NCI-H2171 (cell line): ENCODE measurements at places on chromosomes 7 and 10.

DNA sequence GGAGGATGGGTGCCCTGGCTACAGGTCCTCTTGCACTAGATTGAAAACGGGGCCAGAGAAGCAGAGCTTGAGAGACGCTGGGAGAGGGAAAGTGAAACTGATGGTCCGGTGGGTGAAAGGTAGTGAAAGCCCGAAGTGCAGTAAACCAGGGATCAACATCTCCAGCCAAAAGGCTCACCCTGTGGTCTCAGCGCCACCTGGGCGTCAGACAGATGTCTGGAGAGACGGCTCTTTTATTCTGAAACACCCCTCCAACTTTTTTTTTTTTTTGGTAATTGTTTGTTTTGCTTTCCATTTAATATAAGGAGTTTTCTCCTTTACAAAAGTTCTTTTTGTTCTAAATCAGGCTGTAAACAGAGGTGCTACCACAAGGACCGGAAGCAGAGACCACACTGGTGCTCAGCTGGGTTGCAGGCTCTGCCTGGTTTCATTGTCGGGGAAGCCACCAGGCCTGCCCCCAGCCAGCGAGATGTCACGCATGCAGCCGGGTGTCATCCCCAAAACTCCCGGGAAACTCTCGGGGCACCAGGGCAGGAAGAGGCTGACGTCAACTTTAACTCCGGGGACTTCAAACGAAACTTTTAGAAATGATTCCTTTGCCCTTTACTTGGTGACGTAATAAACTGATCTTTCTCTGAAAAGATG lies 11.2 kb downstream of the IL2RA start:
- DNase-seq, result no peak

DNA sequence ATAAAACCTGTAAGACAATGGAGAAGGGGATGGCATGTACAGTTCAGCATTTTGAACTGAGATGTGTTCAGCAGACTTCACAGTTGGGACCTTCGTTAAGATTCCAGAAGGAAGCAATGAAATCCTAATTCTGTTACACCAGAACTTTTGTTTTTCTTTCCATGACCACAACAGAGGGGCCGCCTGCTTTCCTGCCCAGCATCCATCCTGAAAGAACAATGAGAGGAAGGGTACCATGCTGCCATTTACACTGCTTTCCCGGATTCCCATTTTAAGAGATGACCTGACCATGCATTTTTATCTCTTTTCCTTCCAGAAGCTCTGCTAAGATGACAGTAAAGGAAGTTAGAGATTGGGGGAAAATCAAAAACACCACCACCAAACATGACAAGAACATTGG lies 92.7 kb downstream of the PIP4K2A start:
- no peak for DNase-seq

- no peak for DNase-seq
Measured at GRCh38 chr10:101287997-101288635, 58.9 kb upstream of the LBX1 start.

DNA sequence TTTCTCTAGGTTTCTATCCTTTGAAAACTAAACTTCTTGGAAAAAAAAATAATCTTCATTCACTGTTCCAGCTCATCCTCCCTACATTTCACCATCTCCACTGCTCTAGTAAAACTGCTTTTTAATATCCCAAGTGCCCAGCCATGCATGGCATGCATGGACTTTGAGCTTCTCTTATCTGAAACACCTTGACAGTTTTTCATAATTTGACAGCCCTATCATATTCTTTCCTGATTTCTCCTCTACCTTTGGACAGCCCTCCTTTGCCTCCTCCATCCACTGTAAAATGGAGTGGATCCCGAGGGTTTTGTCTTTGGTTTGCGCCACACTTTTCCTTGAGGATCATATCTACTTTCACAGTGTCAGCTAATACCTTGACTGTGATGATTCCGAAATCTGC lies 212.8 kb downstream of the ANK3 start:
- DNase-seq, result no peak

- DNase-seq, result no peak
Measured at GRCh38 chr7:30851651-30852307, 59.9 kb upstream of the AQP1 start.

GRCh38 chr7:20385126-20385525 lies 54.4 kb downstream of the ITGB8 start:
- no peak for DNase-seq

GRCh38 chr10:34742456-34742855 lies 72.6 kb downstream of the PARD3 start:
- DNase-seq, result no peak

- no peak for DNase-seq
Measured at GRCh38 chr7:117279203-117279602, 43.7 kb downstream of the WNT2 start.

DNA sequence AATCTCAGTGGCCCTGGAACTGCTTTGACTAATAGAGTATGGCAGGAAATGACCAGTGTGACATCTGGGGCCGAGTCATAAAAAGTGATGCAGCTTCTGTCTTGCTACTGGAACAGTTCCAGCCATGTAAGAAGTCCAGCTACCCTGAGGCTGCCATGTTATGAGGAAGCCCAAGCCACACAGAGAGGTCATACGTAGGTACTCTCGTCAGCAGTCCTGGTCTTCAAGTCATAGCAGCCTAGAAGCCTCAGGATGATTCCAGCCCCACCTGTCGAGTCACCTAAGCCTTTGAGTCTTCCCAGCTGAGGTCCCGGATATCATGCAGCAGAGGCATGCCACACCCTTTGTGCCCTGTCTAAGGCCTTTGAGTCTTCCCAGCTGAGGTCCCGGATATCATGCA lies 92.1 kb downstream of the PPP1R3C start:
- DNase-seq, result no peak

DNA sequence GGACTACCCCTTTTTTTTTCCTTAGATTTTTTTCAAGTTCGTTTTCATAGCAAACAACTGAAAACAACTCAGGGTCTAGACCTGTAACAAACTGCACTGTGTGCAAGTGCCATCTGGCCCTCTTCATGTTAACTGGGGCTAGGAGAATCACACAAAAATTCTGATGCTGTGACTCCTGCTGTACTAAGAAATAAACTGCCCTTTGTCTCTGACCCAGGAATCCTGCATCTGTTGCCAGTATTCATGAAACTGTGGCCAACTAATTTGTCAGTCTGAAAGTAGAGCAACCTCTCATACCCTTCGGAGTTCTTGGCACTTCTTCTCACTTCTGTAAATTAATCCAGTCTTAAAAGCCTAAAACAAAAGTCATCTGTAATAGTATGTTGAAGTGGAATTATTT lies 218.4 kb upstream of the PCDH15 start:
- no peak for DNase-seq

GRCh38 chr10:43945094-43945730 lies 296.5 kb upstream of the ZNF32 start:
- DNase-seq, result no peak

DNA sequence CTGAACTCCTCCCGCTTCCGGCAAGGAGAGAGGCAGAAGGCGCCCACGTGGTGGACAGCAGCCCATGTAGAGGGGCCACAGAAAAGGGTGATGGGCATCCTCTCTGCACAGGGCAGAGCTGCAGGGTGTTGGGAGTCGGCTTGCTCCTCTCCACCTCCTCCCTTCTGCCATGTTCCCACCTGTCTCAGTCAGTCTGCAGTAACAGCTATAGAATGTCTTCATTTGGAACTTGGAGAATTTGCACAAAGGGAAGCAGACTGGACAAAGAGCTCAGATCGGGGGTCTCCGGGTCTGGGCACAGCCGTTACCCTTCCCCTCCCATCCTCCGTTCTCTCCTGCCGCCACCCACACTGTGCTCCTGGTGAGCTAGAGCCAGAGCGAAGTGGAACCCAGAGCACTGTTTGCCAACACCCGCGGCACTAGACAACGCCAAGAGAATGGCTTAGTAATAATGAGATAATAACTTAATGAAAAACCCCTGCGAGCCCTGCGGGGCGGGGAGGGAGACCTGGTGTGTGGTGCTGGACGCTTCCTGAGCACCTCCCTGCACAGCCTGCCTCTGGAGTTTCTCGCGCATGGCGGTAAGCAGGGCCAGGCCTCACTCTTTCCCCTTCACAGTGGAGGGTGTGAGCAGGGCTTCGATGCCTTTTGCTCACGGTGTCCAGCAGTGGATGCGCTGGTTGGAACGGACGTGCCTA lies 254.7 kb downstream of the PAXIP1 start:
- no peak for DNase-seq

- no peak for DNase-seq
Measured at GRCh38 chr10:8181496-8182157, 127.1 kb downstream of the GATA3 start.

DNA sequence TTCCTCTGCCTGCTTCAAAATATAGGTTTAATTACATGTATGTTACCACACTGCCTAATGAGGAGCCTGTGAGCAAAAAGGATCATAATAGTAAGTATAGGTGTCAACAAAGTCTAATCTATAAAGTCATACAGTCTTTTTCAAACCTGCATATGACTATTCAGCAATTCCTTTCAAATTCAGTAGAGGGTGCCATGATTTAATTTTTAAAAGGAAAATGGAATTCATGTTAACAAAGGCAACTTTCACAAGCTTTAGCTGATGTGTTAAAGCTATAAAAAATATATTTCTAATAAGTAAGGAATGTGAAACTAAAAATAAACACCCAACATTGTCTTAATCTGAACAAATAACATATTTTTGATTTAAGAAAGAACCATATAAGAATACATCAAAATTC lies 52.1 kb downstream of the MPP7 start:
- DNase-seq, result no peak

DNA sequence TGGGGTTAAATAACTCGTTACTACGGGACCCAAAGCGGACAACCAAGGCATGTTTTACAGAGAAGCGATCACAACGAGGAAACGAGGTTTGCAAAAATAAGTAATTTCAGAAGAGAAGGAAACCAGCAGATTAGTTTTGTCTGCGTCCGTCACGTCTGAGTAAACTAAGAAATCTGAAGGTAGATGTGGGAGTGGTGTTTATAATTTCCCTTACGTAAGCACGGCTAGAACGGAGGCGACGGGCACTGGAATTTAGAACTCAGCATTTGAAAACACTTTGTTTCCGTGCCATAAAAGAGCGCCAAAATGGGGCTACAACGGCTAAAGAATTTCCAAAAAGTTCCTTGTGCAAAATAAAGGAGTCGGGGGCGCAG lies 718 bp upstream of the UMAD1 start:
- DNase-seq, result peak; percentile 41

GRCh38 chr7:155362380-155363145 lies 64.9 kb downstream of the INSIG1 start:
- no peak for DNase-seq

DNA sequence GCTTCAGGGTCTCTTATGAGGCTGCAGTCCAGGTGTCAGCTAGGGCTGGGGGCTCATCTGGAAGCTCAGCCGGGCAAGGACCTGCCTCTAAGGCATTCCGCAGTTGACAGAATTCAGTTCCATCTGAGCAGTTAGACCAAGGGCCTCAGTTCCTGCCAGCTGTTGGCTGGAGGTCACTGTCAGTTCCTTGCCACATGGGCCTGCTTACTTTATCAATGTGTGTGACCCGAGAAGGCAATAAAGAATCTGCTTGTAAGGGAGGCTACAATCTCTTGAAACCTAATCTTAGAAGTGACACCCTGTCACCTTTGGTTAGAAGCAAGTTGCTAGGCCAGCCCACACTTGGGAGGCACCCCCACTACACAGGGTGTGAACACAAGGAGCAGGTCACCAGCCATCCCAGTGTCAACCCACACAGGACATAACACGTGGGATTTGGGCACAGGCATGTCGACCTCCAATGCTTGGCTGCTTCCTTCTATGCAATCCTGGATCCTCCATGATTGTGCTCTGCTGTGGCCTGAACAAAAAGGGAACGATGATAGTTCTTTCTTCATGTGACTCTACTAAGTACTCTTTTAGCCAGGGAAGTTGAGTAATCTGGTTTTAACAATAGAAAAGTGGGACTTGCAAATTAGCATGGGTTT lies 41.8 kb downstream of the MTURN start:
- DNase-seq, result no peak

- DNase-seq, result no peak
Measured at GRCh38 chr10:51047857-51048256, 26.4 kb upstream of the PRKG1 start.

- DNase-seq, result no peak
Measured at GRCh38 chr7:95517870-95518269, 32.1 kb downstream of the ASB4 start.

- DNase-seq, result no peak
Measured at GRCh38 chr10:63699785-63700613, 178.8 kb downstream of the REEP3 start.

DNA sequence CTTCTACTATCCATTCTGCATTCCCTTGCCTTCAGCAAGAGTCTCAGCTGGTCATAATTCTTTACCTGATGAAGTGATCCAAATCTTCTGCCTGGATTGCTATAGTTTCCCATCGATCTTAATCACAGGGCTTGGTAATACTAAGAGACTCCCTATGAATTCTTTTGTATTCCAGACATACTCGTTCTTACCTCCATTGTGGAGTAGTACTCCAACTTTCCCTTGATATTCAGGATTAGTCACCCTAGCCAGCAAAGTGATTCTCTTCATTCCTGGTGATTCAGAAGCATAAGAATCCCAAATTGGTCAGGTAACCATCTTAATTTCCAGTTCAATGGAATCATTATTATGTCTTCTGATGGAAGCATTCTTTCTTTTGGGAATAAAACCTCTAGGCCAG lies 96.7 kb downstream of the TWIST1 start:
- no peak for DNase-seq

GRCh38 chr10:24437302-24437701 lies 228.4 kb downstream of the KIAA1217 start:
- no peak for DNase-seq

DNA sequence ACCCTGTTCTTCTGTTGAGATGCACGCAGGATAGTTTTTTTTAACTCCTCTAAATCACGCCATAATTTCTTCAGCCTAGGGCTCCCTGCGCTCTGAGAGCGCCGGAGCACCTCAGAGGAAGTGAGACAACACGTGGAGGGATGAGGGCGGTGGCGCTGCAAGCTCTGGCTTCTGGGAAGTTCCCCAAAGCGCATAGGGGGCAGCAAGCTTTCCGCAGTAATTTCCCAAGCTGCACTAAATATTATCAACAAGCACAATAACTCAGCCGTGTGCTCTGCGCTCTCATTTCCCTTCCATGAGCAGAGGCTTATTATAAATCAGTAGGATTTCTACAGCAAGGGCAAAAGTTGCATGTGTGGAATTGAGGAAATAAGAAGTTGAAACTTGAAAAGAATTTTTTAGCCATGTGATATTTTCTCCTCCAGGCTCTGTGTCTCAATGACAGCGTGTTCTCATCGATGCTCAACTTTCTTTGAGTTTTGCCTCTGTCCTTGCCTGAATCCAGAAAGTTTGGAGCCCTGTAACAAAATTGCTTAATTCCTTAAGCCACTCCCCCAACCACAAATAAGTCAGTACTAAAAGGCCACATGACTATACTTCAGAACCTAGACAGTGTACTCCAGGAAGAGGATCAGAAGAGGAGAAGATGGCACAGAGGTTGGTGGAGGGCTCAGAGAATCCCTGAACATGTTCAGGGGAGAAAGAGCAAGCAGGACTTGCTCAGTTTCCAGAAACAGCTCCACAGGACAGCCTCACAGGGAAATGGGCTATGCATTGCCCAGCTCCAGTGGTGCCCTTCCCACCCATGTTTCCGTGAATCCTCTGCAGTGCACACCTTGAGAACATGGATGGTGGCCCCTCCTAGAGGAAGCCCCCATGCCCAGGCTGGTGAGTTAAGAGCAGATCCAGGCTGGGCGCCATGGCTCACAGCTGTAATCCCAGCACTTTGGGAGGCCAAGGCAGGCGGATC lies 221.5 kb upstream of the GHITM start:
- DNase-seq, result no peak
